ENCODE measurements at places on chromosomes 11 and 22.
A peak's percentile ranks its signal among the peaks of the same experiment; 100 is the strongest.

GRCh38 chr11:33829430-33830141 is 55.3 kb upstream of the FBXO3 start:
- DNase-seq, result peak; percentile 42

GRCh38 chr22:42895087-42895486 is 38.0 kb upstream of the ARFGAP3 start:
- DNase-seq, result peak; percentile 15

DNA sequence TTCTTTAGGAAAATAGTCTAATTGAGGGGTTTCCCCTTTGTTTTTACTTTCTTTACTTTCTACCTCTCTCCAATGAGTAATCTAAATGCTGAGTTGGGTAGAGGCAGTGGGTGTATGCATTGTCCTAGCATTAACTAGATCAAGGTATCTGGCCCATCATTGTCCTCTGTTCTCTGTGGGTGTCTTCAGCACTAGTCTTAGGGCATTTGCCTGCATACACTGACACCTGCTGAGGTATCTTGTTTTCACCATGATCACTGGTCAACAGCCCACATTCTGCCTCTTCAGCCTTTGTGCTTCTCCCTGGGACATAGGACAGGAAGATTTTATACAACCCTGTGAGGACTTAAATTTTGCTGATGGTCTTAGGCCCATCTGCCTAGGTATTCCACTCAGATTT is 371.1 kb downstream of the RAB38 start:
- DNase-seq, result no peak

- DNase-seq, result no peak
These were observed 6.6 kb upstream of the BARX2 start for GRCh38 chr11:129368889-129369672.

DNA sequence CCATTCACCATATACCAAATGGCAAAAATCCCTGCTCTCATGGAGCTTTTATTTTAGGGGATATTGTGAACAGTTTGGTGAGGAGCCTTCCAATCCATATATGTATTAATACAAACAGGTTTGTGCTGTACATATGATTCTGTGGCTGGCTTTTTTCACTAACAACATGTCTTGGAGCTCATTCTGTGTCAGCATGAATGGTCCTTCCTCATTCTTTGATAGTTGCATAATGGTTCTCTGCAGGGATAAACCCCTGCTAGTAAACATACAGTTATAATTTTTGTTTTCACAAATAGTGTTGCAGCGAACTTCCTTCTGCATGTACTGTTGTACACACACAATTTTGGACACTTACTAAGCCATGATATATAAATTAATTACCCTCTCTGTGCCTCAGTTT is 8.3 kb downstream of the PRR5L start:
- no peak for DNase-seq

GRCh38 chr22:31897842-31898805 is 46.2 kb upstream of the YWHAH start:
- no peak for DNase-seq

DNA sequence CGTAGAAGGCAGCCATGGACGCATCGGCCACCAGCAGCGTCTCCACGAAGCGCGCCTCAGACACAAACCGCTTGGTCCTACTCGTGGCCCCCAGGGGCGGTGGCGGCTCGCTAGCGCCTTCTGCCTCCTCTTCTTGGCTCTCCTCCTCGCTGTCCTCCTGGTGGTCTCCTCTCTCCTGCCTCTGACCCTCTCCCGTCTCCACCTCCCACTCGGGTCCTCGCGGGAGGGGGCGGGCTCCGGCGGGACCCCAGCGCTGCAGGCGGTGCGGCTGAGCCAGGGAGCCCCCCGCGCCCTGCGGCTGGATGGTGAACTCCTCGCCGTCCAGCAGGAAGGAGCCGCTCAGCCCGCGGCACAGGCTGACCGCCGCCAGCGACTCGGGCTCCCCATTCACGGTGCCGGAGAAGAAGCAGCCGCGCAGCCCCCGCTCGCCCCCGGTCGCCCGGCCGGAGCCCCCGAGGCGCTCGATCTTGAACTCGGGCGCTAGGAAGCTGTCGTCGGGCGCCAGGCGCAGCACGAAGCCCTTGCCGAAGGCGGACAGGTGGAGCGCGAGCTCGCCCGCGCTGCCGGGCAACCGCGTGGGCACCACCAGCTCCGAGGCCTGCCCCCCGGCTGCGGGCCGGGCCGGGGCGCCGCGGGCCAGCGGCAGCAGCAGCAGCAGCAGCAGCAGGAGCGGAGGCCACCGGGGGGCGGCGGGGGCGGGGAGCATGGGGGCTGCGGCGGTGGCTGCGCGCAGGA is 661 bp downstream of the ADAMTS8 start:
- no peak for DNase-seq

- DNase-seq, result no peak
These were observed 24.2 kb downstream of the CD44 start for GRCh38 chr11:35163209-35163608.

- DNase-seq, result no peak
These were observed 58.3 kb downstream of the GRIK4 start for GRCh38 chr11:120569861-120570260.

- DNase-seq, result no peak
These were observed 73.9 kb downstream of the PPFIBP2 start for GRCh38 chr11:7587712-7588111.

- no peak for DNase-seq
These were observed 62.9 kb upstream of the PRODH start for GRCh38 chr22:18999008-18999407.
